Progenitor cell of endocrine pancreas (in vitro differentiated cells): ENCODE measurements at places on chromosomes 11 and 22. TPM values are rescaled to one million over a fixed set of nuclear protein-coding genes. Genes with fewer than 3 reads are reported as not detected.

DNA sequence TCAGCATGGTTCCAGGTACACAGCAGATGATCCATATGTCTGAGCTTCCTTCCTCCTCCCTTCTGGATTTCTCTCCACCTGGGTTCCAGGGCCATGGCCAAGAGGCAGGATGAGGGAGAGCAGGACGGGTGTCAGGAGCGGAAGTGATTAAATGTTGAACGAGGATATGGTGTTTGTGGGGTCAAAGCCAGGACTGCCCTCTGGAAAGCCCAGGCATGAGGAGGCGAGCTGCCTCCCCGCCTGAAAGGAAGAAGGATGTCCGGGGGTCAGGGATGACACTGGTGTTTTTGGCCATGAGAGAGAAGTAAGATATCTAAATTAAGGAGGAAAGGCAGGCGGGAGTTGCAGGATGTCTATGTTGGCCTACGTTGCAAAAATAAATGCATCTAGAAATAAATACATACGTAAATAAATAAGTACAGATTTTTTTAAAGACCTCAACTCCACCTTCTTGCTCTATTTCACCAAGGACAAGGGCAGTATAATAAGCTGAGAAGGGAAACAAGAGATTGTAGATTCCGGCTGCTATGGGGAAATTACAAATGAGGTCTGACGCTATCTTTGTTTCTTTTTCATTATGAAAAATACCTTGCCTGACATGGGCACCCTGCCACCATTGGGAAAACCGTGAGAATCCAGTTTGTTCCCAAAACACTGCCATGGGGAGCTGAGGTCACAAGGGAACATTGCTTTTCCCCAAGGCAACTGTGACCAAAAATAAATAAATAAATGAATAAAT, 27.6 kb upstream of the LIPT2 start:
- peaks cover 3% of the 10 kb centered on the region for H3K27me3 ChIP-seq
- peak overlapping the region; percentile 47 for H3K27ac ChIP-seq
- H3K36me3 ChIP-seq, result no peaks in the 10 kb centered on the region

DNA sequence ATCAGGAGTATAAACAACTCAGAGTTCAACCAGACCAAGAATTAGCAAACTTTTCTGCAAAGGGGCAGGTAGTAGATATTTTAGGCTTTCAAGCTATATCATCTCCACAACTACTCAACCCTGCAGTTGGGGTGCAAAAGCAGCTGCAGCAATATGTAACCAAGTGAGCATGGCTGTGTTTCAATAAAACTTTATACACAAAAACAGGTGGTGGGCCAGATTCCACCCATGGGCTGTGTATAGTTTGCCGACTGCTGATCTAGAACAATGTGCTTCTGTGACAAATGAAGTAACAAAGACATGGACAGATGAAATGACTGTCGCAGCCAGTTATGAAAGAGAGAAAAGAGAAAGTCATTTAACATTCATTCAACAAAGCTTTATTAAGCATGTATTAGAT, 77.1 kb upstream of the DRD2 start:
- no peaks in the 10 kb centered on the region for H3K36me3 ChIP-seq
- H3K4me3 ChIP-seq, result no peak overlapping the region
- no peak overlapping the region for H3K27ac ChIP-seq
- peaks cover 7% of the 10 kb centered on the region for H3K27me3 ChIP-seq
- no peaks in the 10 kb centered on the region for H3K4me1 ChIP-seq

The SYT12 gene
- total RNA-seq, result 0.20 and 0.22 TPM in 2 replicates

The ATP6V1E1 gene
- total RNA-seq, result 59.7 and 61.3 TPM in 2 replicates

GRCh38 chr11:45000918-45001317, 50.2 kb upstream of the TP53I11 start:
- H3K4me1 ChIP-seq, result peaks cover 5% of the 10 kb centered on the region
- no peak overlapping the region for H3K4me3 ChIP-seq
- H3K36me3 ChIP-seq, result no peaks in the 10 kb centered on the region
- H3K27me3 ChIP-seq, result peaks cover 8% of the 10 kb centered on the region

The SAA2 gene
- not detected in 2 replicates for total RNA-seq

DNA sequence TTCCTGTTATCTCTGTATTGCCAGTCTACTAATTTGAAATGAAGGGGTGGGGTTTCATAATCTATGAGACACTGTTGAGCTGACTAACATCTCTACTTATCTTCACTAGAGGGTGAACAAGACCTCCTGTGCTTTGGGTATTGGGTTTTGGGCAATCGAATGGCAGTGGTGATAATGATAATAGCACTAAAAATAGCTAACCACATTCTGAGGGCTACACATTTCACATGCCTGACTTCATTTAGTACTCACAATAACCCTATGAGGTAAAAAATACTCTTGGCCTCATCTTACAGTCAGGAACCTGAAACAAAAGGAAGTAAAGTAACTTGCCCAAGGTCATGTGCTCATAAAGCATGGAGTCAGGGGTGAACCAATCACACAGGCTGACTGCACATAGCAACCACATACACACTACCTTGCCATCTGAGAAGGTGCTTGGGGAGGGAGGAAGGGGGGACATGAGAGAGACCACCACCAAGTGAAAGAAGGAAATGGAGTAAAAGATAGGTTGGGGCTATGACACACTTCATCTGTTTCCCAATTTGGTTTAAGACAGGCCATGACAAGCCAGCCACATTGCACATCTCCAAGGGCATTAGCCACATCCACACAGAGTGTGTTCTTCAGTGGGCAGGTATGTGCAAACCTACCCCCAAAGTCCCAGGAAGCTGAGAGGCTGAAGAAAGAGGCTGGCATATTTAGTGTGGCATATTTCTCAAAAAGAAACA, 387.6 kb upstream of the DDI1 start:
- no peaks in the 10 kb centered on the region for H3K4me1 ChIP-seq
- no peaks in the 10 kb centered on the region for H3K36me3 ChIP-seq
- no peak overlapping the region for H3K27ac ChIP-seq
- H3K27me3 ChIP-seq, result no peaks in the 10 kb centered on the region
- DNase-seq, result no peak
- H3K4me3 ChIP-seq, result no peak overlapping the region

The NNMT gene
- total RNA-seq, result 2.4 and 2.8 TPM in 2 replicates

The SAA1 gene
- total RNA-seq, result not detected in 2 replicates

GRCh38 chr22:37906364-37907008, 389 bp downstream of the MICALL1 start:
- peak overlapping the region; percentile 82 for H3K4me3 ChIP-seq
- peaks cover 2% of the 10 kb centered on the region for H3K36me3 ChIP-seq
- H3K27me3 ChIP-seq, result peaks cover 5% of the 10 kb centered on the region
- peak overlapping the region; percentile 64 for H3K27ac ChIP-seq

GRCh38 chr11:108368134-108368533, 99.2 kb downstream of the C11orf65 start:
- H3K4me3 ChIP-seq, result no peak overlapping the region
- H3K27ac ChIP-seq, result peak overlapping the region; percentile 81
- peaks cover 25% of the 10 kb centered on the region for H3K4me1 ChIP-seq
- no peak for DNase-seq
- peaks cover 19% of the 10 kb centered on the region for H3K36me3 ChIP-seq
- H3K27me3 ChIP-seq, result no peaks in the 10 kb centered on the region

The SNX32 gene
- 3.6 and 4.6 TPM in 2 replicates for total RNA-seq

The OR4C5 gene
- total RNA-seq, result not detected in 2 replicates

The C11orf91 gene
- 0.69 and 1.1 TPM in 2 replicates for total RNA-seq

DNA sequence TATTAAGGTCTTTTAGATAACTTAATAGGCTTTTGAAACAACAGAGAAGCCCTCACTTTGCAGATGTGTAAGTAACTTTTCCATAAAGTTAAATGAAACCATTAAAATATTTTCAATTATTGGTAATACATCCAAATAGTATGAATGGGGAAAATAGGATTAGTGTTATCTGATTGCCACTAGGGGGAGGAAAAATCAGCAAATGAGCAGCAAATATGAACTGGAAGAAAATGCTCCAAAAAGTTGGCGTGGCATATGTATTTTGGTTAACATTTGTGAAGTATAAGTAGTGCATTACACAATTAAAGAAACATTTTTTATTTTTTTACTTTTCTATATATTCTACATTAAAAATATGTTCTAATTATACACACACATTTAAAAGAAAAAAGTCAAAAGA, 259.8 kb upstream of the ANO5 start:
- H3K27ac ChIP-seq, result no peak overlapping the region
- H3K4me3 ChIP-seq, result no peak overlapping the region
- H3K4me1 ChIP-seq, result no peaks in the 10 kb centered on the region
- H3K36me3 ChIP-seq, result no peaks in the 10 kb centered on the region
- DNase-seq, result no peak

- H3K27ac ChIP-seq, result no peak overlapping the region
- no peaks in the 10 kb centered on the region for H3K36me3 ChIP-seq
These were observed 796 bp downstream of the MYOD1 start for GRCh38 chr11:17719938-17720795.

DNA sequence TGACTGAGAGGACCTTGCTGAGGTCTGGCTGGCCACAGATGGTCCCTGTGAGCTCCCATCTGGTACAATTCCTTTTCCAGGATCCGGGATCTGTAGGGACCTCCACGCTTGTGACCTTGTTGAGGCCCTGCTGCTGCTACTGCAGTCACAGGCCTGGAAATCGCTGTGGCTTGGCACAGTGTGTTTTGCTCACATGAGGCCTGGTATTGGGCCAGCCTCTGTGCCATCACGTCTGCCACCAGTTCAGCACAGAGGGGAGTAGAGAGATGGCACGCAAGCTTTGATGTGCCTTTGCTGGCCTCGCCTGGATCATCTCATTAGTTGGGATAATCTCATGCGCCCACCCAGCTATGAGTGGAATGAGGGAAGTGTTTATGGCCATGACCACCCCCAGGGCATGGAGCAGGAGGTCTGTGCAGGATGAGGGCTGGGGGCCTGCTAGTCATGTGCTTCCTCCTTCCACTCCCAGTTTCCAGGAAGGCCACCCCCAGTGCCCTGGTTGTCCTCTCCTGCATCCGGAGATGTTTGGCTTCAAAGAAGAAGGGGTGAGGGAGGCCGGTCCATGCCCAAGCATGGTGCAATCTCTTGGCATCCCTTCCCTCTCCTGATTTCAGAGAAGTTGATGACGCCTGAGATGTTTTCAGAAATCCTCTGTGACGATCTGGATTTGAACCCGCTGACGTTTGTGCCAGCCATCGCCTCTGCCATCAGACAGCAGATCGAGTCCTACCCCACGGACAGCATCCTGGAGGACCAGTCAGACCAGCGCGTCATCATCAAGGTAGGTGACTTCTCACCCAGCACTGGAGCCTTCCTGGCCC, 22.4 kb downstream of the DERL3 start:
- no peak overlapping the region for H3K4me3 ChIP-seq
- peaks cover 41% of the 10 kb centered on the region for H3K36me3 ChIP-seq
- H3K27me3 ChIP-seq, result no peaks in the 10 kb centered on the region
- no peak overlapping the region for H3K27ac ChIP-seq
- no peak for DNase-seq

DNA sequence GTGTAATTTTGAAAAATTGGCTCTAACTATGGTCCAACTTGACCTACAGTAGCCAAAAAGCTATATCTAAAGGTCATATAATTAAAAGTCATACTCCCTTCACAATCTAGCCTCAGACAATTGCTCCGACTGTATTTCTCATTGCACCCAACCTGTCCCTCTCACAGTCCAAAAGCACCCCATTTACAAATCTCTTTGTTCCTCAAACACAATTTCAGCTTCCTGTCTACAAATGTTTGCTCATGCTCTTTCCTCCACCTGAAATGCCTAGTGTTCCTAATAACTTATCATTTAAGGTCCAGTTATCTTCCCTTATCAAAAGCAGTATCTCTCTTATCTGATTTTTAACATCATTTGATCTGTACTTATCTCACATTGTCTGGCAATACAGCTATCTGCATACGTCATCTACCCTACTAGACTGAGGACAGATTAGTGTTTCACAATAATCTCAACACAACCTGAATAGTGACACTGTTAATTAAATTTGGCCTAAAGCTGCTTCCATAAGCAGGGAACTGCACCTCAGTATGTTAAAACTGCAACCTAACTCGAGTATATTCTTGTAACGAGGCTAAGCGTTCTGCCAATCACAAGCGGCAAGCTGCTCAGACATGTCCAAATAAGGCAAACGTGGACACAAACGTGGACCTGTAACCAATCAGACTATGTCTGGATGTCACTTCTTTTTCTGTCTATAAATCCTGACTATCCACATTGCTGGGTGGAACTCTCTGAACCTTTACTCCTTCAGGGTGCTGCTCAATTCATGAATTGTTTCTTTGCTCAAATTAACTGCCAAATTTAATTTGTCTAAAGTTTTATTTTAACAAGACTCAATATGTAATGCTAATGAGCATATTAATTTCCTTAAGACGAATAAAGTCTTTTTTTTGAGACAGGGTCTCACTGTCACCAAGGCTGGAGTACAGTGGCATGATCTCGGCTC, 15.9 kb downstream of the PICALM start:
- no peaks in the 10 kb centered on the region for H3K27me3 ChIP-seq
- peak overlapping the region; percentile 87 for H3K27ac ChIP-seq
- peaks cover 7% of the 10 kb centered on the region for H3K4me1 ChIP-seq
- H3K36me3 ChIP-seq, result peaks cover 4% of the 10 kb centered on the region

DNA sequence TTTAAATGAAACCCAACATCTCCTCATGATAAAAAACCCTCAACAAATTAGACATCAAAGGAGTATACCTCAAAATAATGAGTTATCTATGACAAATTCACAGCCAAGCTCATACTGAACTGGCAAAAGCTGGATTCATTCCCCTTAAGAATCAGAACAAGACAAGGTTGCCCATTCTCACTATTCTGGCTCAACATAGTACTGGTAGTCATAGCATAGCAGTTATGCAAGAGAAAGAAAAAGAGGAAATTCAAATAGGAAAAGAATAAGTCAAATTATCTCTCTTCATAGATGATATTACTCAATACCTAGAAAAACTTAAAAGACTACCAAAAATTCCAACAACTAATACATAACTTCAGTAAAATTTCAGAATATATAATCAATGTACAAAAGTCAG, 29.4 kb upstream of the XKR3 start:
- no peak overlapping the region for H3K27ac ChIP-seq
- no peak for DNase-seq
- H3K4me3 ChIP-seq, result no peak overlapping the region
- H3K27me3 ChIP-seq, result no peaks in the 10 kb centered on the region
- no peaks in the 10 kb centered on the region for H3K4me1 ChIP-seq

- no peak for DNase-seq
- no peak overlapping the region for H3K4me3 ChIP-seq
- H3K27ac ChIP-seq, result peak overlapping the region; percentile 41
- peaks cover 11% of the 10 kb centered on the region for H3K36me3 ChIP-seq
- peaks cover 32% of the 10 kb centered on the region for H3K4me1 ChIP-seq
These were observed 7.4 kb downstream of the CSNK1E start for GRCh38 chr22:38309614-38310517.

DNA sequence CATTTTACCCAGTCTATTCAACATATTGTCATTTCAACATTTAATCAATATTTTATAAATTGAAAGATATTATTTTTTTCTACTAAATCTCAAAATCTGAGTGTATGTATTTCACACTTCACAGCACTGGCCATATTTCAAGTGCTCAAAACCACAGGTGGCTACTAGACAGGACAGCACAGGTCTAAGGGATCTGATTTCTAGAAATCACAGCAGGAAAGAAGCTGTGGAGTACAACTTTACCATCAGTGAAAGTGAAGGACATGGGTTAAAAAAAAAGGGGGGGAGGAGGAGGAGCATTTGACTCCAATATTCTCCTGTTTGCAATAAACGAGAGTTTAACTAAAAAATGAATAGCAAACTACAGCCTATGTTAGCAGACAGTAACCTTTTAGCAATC, 4.5 kb downstream of the PRDM10 start:
- H3K4me3 ChIP-seq, result no peak overlapping the region
- H3K4me1 ChIP-seq, result peaks cover 32% of the 10 kb centered on the region
- H3K36me3 ChIP-seq, result peaks cover 15% of the 10 kb centered on the region
- H3K27me3 ChIP-seq, result no peaks in the 10 kb centered on the region
- DNase-seq, result no peak
- no peak overlapping the region for H3K27ac ChIP-seq

- H3K27ac ChIP-seq, result no peak overlapping the region
- no peaks in the 10 kb centered on the region for H3K36me3 ChIP-seq
- DNase-seq, result peak; percentile 31
- H3K4me1 ChIP-seq, result peaks cover 16% of the 10 kb centered on the region
- H3K27me3 ChIP-seq, result peaks cover 68% of the 10 kb centered on the region
These were observed 3.2 kb upstream of the WNT11 start for GRCh38 chr11:76209375-76209972.
